Activated CD4-positive, alpha-beta T cell treated with anti-CD3 and anti-CD28 coated beads, Interleukin-2, amount 50 U/mL, for 48 hours (primary cell): ENCODE measurements at places on chromosomes 7 and 10.

DNA sequence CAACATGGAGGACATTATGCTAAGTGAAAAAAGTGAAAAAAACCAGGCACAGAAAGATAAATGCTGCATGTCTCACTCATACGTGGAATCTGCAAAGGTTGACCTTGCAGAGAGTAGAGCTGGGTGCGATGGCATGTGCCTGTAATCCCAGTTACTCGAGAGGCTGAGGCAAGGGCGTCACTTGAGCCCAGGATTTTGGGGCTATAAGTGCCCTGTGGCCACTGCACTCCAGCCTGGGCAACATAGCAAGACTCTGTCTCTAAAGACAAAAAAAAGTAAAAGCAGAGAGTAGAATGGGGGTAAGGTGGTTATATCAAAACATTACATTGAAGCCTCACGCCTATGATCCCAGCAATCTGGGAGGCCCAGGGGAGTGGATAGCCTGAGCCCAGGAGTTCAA lies 22.8 kb downstream of the CBX3 start:
- no peak for DNase-seq

- no peak for DNase-seq
Measured at GRCh38 chr10:13053794-13054462, 46.0 kb upstream of the OPTN start.

GRCh38 chr7:954330-955238 lies at the start of gene ADAP1:
ADAP1 (minus strand) TSS chr7:954680; CDS start chr7:954477, 203 bp downstream.
- DNase-seq, result peak; percentile 64

DNA sequence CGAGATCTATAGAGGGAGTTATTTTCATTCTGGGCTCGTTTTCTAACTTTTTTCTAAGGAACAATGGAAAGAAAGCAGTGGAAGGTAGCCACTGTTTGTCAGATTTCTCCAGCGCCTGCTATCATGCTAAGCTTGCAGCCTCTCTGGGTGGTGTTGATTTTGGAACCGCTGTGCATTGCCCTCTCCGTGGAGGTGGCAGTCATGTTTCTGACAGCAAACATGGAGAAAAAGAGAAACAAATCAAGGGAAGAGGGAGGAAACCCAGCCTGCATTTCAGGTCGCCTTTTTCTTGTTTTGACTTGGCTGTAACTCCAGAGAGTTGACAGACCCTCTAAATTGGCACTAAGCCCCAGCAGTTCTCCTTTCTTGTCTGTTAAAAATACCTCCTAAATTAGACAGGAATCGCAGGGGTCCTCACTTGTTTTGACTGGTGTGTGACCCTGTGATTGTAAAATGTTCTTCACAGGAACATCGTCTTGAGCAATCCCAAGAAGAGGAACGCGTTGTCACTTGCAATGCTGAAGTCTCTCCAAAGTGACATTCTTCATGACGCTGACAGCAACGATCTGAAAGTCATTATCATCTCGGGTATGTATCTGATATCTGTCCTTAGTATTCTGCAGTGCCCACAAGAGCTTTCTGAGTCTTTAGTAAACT lies 4.8 kb downstream of the ECHDC3 start:
- no peak for DNase-seq

DNA sequence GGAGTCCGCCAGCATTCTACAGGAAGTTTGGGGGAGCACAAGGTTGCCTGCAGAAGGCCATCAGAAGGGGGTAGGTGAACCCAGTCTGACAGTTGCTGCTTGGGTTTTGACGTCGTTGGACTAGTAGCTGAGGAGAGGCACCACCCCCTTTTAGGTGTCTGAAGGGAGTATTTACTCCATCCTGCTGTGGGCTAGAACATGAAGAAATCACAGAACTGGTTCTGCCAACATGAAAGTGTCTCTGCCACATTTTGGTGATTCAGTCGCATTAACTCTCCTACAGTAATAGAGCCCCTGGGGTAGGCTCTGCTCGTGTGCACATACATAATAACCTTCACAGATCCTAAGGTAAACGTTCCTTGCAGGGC lies 834 bp upstream of the TRIL start:
- DNase-seq, result no peak

DNA sequence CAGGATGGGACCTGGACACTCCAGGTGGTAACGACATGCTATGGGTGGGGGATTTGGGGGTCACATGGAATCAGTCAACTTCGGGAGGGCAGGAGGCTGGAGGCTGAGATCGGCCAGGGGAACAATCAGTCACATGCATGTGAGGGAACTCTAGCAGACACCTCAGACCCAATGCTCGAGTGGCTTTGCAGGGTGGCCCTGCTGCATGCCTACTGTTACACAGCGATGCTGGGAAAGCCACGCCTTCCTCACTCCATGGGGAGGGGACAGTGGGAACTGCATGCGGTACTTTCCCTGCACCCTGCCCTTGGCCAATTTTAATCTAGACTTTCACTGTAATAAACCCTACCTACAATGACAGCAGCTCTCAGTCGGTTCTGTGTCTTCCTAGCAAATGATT lies 6.6 kb upstream of the ZNF32 start:
- no peak for DNase-seq

DNA sequence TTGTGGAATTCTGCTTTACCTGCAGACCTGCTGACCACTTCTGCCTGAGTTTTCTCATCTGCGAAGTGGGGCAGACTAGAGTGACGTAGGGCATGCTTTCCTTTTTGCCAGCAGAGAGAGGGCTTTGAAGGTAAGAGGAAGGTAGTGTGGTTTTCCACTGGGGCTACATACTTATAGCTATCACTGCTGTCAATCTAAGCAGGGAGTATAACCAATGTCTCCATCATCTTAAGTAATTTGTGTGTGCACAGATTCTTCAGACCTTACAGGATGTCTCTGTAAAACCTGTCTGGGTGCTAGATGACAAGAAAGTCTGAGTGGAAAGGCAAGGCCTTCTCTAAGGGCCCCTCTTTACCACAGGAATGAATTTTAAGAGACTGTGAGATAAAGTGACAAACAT lies 106.8 kb downstream of the RBM20 start:
- DNase-seq, result no peak

DNA sequence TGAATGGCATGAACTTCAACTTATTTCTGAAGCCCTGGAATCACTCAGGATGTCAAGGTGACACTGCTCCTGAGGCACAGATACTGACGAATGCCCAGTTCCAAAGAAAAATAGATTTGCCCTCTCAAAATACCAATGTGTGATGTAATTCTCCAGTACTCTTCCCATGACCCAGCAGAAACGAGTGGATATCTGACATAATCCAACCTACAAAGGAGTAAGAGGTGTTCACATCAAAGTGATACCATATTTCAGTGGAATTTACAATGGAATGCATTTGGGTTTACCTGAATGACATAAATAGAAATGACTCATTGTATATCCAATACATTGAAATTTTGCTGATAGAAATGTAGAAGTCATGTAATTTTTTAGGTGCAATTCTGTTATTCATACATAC lies 120.9 kb upstream of the ADAM12 start:
- no peak for DNase-seq
